ENCODE measurements at places on chromosomes 1 and 21.

- no peak for DNase-seq
Measured at GRCh38 chr1:181099152-181100014, 10.9 kb downstream of the IER5 start.

DNA sequence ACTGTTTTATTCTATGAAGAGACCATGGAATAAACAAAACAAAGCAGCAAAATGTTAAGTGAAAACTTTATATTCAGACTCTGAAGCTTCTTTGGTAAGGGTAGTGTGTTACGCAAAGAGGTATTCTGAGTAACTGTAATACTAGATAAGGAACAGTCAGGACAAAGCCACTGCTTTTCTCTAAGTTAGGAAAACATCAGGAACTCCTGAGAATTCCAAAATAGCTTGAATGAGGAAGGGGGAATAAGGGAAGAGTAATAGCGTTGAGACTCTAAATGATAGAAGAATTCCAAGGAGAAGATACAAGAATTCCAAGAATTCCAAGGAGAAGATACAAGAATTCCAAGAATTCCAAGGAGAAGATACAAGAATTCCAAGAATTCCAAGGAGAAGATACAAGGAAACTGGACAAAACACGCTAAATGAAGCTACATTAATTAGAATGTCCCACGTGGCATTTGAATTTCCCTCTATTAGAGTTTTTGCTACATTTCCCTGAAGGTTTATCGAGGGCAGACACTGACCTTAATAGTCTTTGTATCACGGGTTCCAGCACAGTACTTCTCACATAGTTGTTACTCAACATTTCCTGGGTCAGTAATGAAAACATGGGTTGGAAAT lies 71.5 kb downstream of the SMYD3 start:
- DNase-seq = no peak

GRCh38 chr1:235327559-235328270 lies at the start of gene ARID4B:
Gene ARID4B (minus strand): TSS chr1:235328179. CDS start chr1:235326919, 1,260 bp downstream.
- no peak for DNase-seq

- no peak for DNase-seq
Measured at GRCh38 chr1:185674201-185674600, 60.0 kb upstream of the HMCN1 start.

DNA sequence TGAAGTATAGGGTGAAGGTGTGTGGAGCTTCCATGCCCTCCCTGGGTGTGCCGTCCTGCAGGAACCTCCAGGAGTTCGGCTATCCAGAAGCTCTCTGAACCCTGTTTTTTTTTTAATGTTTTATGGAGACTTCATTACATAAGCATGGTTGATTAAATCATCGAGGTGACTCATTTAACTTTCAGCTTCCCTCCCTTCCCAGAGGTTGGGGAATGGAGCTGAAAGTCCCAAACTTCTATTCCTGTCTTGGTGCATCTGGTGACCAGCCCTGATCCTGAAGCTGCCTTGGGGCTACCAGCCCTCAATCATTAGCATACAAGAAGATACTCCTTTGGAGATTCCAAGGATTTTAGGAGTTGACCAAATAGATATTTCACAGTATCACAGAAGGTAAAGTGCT lies 9.5 kb downstream of the RRP15 start:
- DNase-seq = no peak

DNA sequence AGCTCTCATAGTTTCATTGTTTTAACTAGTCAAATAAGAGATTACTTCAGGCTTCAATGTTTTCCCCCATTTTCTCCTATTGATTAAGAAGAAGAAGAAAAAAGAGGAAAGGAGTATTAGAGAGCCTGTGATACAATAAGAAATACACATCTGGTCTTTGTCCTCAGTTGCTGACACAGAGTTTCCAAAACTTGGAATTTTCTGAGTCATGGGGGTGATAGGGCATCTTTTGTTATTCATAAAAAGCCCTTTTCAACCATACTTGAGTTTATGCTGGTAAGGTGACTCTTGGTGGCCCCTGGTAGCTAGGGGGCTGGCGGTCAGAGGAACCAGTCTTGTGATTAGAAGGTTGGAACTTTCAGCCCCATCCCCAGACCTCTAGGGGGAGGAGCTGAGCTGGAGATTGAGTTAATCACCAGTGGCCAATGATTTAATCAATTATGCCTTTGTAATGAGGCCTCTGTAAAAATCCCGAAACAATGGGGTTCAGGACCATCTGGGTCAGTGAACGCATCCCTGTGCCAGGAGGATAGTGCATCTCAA lies 28.9 kb upstream of the KLF18 start:
- no peak for DNase-seq

DNA sequence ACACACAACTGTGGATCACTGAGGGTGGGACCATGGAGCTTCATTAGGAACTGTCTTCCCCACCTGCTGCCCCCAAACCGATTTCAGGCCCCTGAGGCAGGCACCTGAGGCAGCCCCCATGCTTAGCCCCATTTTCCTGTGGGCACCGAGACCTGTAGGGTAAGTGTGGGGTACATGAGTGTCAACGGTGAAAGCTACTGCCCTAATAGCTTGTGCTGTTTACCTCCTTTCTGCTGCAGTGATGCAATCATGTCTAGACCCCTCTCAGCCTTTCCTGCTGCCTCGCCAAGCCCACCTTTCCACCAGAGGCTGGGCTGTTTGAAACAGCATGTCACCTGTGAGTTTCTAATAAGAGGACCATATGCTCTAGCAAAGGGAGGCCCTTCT lies 53.0 kb downstream of the NFASC start:
- no peak for DNase-seq

- no peak for DNase-seq
Measured at GRCh38 chr1:56774067-56774609, 45.1 kb downstream of the FYB2 start.

DNA sequence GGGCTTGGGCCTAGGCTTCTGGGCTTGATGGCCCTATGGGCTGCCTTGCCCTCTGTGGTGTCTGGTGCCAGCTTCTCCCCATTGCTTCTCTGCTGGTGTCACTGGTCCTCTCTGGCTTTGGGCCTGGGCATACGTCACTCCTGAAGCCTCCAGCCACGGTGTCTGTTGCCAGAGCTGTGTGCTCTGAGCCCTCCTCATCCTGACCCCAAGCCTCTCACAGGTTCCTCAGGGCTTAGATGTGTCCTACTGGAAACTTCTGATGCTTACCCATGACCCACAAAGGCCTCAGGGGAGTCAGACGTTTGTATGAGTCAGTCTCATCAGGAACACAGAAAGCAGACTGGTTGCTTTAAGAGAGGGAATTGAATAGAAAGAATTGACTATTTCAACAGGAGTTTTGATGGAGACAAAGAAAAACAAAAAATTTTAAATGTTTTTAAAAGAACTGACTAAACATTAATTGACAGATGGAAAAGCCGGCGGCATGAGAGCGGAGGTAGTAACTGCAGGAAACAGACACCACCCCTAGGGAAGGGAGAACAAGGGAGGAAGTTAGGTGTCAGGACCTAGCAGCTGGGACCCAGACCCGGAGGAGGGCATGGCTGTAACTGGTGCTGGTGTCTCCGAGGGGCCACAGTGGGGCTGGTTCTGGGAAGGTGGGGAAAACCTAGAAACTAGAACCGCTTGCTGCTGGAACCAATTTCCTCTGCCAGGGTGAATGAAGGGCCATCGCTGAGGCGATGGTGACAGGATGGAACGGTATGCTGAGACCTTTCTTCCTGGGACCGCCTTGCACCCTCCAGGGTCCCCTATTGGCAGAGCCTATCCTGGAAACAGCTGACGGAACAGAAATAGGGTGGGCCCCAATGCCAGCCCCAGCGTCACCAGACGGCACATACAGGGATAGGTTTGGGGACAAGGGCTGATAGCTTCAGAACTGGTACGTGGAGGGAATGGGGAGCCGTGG lies 40.0 kb upstream of the CITED4 start:
- DNase-seq = no peak

- DNase-seq = no peak
Measured at GRCh38 chr1:55699228-55699627, 484.1 kb upstream of the USP24 start.

GRCh38 chr21:41369105-41369919 lies 7.5 kb downstream of the MX2 start:
- DNase-seq = no peak

DNA sequence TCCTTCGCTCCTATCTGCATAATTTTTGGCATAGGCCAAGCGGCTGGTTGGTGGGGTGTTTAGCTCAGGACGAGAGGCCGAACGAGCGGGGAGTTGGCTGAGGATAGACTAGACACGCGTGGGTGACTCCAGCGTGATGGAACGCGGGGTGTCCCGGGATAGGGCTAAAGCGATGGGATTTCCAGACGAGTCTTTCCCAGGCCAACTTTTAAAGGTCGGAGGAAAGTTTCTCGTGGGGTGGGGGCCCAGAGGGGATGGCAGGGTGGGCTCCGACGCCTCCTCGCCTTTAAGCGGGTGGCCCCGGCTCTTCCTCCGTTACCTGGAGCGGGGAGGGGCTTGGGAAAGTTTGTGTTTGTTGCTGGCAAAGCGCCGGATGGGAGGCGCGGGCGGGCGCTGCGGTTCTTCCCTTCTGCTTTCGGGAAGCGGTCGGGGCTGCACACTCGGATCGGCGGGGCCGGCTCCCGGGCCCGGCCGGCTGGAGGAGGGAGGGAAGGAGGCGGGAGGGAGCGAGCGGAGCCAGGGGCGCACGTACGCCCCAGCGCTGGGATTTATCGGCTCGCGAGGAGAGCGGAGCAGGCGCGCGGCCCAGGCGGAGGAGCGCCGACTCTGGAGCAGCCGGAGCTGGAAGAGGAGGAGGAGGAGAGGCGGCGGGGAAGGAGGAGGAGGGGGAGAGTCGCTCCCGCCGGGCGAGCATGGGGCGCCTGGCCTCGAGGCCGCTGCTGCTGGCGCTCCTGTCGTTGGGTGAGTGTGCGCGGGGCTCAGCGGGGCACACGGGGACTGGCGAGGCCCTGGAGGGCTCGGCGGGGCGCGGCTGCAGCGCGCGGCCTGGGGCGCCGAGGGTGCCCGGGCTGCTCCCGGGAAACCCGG lies at the start of gene PTGFRN:
TSS of gene PTGFRN (plus strand) at position 405 of the 867 bp plus-strand sequence. CDS start at position 693, 288 bp downstream.
- DNase-seq = no peak

- no peak for DNase-seq
Measured at GRCh38 chr1:156496211-156496761, 4.3 kb downstream of the MEF2D start.

GRCh38 chr1:31883357-31883942 lies 54.7 kb downstream of the PTP4A2 start:
- no peak for DNase-seq

DNA sequence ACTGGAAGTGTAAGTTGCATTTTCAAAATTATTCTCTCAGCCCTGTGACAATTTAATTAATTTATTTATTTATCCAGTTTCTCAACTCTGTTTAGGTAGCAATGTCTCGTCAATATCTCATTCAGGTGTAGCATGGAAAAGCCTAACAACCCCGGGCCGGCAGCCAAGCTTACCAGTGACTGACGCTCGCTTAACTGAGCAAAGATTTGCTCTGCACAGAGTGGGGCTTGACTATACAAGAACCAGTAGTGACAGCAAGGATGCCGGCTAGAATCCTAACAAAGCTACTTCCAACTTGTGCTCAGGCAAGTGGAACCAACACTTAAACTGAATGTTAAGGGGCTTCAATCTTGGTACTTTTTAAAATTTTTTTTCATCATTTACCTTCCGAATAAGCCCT lies 80.9 kb upstream of the ESRRG start:
- no peak for DNase-seq

DNA sequence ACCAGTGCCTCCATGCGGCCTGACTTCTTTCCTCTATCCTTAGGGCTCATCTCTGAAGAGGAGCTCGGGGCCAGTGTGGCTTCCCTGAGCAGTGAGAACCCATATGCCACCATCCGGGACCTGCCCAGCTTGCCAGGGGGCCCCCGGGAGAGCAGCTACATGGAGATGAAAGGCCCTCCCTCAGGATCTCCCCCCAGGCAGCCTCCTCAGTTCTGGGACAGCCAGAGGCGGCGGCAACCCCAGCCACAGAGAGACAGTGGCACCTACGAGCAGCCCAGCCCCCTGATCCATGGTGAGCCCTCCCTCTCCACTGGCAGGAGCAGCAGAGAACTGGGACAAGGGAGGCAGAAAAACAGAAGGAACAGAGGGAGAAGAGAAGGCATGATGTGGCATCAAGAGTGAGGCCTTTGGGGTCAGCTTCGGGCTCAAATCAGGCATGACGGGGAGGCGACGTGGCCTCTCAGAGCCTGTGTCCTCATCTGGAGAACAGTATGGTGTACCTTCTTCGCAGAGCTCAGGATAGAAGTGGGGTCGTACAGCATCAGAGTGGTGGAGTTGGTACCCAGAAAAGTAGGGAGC lies 6.5 kb upstream of the LRRC71 start:
- DNase-seq = no peak

DNA sequence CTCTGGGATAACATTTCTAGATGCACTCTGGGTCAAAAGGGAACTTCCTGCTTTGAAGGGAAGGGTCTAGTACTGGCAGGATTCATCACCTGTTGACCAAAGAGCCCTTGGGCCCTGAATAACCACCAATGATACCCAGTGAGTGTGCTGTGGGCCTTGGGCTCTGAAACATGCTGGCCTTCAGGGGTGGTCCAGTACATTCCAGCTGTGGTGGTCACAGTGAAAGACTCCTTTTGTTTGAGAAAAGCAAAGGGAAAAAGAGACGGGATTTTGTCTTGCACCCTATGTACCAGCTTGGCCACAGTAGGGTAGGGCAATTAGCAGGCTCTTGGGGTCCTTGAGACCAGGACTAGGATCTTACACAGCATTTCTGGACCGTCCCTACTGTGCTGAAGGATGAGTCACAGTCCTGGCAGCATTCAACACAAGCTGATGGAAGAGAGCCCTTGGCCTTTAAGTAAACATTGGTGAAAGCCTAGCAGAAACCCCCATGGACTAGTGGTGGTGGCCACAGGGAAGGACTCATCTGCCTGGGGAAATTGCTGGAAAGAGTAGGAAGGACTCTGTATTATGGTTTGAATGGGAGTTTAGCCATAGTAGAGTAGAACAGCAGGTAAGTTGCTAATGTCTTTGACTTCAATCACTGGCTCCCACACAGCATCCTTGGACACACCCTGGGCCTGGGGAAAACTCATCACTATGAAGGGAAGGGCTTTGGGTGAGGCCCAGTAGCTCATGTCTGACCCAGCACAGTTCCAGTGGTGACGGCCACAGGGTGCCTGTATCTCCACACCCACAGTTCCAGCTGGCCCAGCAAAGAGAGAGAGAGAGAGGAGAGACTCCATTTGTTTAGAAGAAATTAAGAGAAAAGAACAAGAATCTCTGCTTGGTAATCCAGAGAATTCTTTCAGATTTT lies 87.5 kb downstream of the COL24A1 start:
- DNase-seq = no peak

- no peak for DNase-seq
Measured at GRCh38 chr1:90104941-90105538, 110.1 kb downstream of the ZNF326 start.
